ENCODE measurements at places on chromosomes 3 and 15.

- no peak for DNase-seq
Measured at GRCh38 chr3:24128199-24129005, 183.3 kb downstream of the NR1D2 start.

DNA sequence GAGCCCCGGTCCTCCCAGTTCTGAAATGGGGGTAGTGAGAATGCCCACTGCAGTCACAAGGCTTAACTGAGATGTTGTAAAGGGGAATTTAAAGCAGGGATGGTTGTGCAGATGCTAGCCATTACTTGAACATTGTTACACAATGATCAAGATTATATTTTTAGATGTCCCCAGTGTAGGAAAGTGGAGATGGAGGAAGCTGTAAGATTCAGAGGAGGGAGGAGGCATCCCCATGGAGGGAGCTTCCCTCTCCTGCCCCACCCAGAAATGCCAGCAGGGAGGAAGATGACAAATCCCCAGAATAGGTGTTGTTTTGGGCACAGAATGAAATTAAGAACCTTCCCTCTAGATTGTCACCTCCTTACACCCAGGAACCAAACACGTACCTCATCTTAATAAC lies 46.1 kb downstream of the EFCAB12 start:
- no peak for DNase-seq

GRCh38 chr15:99681990-99682389 lies 51.2 kb downstream of the LYSMD4 start:
- no peak for DNase-seq

DNA sequence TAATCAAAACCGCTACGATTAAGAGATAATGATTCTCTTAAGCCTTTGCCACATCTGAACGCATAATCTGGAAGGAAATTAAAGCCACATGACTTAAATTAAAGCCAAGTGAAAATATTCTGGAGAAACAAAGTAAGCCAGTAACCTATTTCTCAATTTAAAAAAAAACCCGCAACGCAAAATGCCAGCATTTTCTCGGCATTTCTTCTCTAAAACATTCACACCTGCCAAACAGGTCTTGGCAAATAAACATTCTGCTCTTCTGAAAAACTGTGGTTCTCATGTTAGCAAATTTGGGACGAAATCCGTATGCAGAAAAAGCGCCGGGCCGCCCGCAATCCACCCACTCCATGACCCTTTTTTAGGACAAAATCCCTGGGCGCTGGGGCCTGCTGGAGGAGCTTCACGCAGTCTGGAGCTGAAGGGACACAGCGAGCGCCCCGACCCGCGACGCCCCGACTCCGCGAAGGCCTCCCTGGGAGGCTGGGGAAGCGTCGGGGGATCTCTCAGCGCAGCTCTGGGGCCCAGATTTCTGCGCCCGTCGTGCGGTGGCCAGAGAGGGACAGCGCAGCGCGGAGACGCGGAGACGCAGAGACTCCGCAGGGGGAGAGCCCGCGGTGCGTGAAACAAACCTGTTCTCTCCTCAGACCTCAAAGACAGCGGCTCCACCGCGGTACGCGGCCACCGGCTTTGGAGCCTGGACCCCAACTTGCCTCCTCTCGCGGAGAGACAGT lies 471 bp downstream of the NKIRAS1 start:
- DNase-seq, result no peak

- no peak for DNase-seq
Measured at GRCh38 chr3:152071924-152072323, 196.8 kb upstream of the MBNL1 start.

DNA sequence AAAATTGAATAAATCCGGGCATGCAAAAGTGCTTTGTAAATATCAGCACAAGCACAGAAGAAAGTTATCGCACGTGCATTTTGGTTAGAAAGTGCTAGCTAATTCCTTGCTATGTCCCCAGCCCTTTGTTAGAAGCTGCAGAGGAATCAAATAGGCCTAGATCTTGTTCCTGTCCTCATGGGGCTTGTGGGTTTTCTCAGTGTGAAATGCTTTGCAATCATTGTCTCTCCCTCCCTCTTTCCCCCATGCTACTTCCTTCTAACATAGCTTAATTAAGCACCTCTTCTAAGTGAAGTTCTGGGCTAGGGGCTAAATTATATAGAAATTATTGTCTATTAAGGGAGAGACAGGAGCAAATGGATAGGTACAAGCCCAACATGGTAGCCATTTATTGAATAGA lies 271.7 kb downstream of the RPLP1 start:
- no peak for DNase-seq

- DNase-seq, result no peak
Measured at GRCh38 chr3:134356411-134357040, 17.7 kb downstream of the AMOTL2 start.

GRCh38 chr3:70974747-70975146 lies 608.8 kb downstream of the FOXP1 start:
- DNase-seq, result no peak

DNA sequence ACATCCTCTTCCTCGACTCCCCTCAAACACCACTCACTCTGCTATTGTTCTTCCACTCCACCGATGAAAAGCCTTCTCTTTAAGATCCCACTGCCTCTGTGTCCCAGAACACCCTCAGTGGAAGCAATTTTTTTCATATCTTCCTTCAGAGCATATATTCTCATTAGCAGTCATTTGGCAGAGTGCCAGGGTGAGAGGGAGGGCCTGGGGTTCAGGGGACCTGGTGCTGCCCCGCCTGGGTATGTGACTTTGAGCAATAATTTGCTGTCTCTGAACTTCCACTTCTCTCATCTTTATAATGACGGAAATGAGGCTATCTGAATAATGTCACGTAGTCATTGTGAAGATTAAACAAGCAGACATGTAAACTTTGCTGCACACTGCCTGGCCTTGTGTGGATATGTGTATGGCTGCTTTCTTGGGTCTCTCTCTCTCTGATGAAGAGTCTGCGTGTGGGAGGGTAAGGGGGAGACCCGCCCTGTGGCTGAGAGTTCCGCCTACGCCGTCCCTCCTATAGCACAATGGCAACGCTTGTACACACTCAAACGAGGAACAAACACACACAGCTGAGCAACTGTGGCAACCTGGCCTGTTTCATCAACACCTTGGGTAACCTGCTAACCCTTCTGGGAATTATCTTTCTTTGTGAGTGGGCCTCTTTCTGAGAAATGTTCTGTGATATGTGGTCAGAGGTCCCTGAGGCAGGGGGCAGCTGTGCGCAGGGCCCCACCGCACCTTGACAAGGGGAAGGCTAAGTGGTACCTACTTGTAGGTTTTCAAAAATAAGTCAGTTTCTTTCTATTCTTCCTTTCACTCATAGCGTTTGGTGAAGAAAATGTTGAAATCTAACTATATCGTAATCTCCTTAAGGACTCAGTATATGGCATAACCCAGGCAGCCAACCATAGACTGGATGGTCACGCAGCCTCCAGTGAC lies 369.8 kb downstream of the SV2B start:
- DNase-seq, result peak; percentile 30

GRCh38 chr3:21020043-21020442 lies 731.0 kb downstream of the ZNF385D start:
- DNase-seq, result no peak

- no peak for DNase-seq
Measured at GRCh38 chr15:50302581-50302980, 37.1 kb upstream of the HDC start.

GRCh38 chr15:50232791-50233190 lies 32.7 kb downstream of the HDC start:
- DNase-seq, result no peak

DNA sequence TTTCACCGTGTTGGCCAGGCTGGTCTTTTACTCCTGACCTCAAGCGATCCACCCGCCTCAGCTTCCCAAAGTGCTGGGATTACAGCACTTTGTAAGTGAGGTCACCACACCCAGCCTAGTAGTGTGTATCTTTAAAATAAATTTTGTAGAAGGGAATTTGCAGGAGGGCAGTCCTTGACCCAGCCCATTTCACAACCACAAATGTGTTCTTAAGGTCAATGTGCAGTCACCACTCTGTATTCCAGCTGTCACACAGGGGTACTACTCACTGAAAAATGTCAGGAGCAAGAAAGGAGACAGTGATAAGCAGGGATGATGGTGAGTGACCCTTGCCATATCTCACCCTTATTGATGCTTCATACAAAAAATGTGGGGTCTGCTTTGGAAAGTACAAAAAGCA lies 98.5 kb downstream of the FRMD5 start:
- DNase-seq, result no peak

GRCh38 chr15:76342382-76343201 lies 6.0 kb downstream of the ISL2 start:
- DNase-seq, result no peak

GRCh38 chr3:24510030-24510648 lies 15.5 kb upstream of the THRB start:
- no peak for DNase-seq

- no peak for DNase-seq
Measured at GRCh38 chr15:90309020-90309419, 43.1 kb upstream of the ZNF774 start.

DNA sequence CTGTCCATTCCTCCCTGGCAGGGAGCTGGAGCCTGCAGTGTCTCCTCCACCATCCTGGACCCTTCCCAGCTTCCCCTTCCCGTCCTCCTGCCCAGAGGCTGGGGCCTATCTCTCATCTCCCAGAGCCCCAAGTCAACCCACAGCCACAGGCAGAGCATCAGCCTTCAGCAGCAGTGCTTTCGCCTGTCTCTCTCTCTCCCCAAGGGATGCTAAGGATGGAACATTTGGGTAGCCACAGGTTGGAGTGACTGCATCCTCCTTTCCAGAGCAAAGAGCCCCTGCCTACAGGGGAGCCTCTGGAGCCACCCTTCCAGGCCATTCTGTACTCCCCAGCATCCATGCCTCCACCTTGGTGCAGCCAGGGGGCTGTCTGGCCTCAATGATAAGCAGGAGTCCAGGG lies 4.2 kb downstream of the PLCB2 start:
- no peak for DNase-seq

- no peak for DNase-seq
Measured at GRCh38 chr15:101510212-101511197, 21.0 kb upstream of the PCSK6 start.

GRCh38 chr3:57983734-57984518 lies 24.3 kb upstream of the FLNB start:
- peak; percentile 16 for DNase-seq

- DNase-seq, result no peak
Measured at GRCh38 chr15:83486363-83486762, 39.2 kb downstream of the SH3GL3 start.

DNA sequence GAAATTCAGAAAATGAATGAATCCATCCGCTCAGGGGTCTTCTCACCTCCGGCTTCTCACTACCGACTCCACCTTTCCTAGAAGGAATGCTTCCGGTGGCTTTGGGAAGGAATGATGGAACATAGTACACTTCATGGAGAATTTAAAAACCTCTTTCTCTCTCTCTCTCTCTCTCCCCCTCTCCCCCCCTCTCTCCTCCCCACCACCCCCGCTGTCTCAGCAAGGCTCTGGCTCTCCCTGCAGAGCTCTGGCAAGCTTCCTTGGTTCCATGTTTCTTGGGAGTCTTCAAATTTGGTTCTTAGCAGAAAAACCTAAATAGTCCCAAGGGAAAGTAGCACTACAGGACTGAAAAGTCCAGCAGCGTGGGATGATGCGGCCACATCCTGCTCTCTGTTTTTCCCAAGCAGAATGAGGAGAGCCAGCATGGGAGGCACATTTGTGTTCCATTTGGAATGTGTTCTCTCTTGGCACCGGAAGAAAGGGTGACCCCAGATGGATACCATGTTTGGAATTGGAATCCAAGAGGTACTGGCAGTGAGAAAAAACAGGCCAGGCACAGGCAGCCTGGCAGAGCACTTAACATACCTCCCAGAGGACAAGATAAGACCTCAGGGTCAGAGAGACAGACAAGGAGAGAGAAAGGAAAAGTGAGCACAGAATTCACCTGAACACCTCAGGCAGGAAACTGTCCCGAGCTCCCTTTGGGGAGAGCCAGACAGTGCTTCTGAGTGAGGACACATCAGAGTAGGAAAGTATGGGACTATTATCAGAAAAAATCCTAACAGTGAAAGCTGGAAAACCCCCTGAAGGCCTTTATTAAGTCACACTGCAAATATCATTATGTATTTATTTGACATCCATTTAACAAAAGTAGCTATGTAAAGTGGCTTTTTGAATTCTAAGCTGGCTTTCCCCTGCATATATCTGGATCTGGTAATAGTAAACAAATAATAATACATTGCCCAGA lies at the start of gene POPDC2:
POPDC2 (minus strand) TSS at position 116 of the 967 bp plus-strand sequence. CDS start 166 bp downstream, outside the sequence.
- DNase-seq, result no peak

DNA sequence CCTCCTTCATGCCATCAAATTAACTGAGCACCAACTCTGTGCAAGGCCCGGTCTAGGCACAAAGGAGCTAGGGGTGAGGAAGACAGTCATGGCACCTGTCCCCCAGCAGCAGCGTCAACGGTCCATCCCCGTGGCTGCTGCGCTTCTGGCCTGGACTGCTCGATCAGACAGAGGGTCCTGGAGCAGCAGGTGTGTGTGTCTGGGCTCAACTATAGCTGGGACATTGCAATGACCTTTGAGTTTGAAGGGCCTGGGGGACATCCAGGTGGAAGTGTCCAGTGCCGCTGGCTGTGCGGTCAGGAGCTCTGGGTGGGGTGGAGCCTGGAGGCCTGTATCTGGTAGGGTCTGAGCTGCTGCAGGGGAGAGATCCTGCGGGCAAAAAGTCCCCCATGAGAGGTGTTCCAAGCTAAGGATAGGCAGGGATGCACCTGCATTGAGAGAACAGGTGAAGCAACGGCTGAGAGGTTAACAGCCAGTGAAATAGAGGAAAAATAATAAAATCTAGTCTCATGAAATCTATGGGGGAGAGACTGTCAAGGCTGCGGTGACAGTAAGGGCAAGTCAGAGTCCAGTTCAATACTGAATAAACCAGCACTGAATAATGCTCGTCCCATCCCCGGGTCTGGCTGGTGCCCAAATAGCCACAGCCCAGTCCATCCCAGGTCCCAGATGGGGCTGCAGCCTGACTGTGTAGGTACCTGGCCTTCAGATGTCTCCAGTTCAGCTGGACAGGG lies 25.4 kb upstream of the SLC41A3 start:
- DNase-seq, result no peak

DNA sequence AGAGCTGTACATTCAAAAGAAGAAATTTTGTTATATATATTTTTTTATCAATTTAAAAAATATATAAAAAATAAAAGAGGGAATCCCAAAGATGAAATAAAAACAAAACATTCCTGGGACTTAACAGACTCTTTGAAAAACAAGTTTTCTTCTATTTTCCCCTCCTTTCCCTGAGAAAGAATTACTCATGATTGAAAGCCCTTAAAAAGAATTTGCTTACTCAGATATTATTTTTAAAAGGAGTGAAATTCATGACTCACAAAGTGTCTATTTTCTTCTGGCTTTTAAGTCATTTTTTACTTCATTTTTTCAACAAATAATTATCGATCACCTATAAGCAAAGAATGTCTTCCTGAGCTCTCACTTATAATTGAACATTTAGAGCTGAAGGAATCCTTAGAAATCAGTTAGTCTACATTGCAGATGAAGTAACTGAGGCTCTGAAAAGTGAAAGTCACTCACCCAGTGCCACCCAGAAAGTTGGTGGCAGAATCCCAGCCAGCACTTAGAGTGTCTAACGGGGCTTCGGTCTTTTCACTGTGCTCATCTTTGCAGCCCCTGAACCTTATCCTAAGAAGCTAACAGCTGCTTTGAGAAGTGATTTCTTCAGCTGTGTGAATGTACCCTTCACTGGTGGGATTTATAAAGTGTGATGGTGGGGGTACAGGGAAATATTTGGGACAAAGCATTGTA lies 42.5 kb upstream of the NUDT16 start:
- DNase-seq, result no peak

All from stimulated activated CD8-positive, alpha-beta memory T cell treated with anti-CD3 and anti-CD28 coated beads, Interleukin-4, amount 100 ng/mL, for 24 hours (primary cell).